ENCODE measurements at places on chromosomes 12 and 14.

DNA sequence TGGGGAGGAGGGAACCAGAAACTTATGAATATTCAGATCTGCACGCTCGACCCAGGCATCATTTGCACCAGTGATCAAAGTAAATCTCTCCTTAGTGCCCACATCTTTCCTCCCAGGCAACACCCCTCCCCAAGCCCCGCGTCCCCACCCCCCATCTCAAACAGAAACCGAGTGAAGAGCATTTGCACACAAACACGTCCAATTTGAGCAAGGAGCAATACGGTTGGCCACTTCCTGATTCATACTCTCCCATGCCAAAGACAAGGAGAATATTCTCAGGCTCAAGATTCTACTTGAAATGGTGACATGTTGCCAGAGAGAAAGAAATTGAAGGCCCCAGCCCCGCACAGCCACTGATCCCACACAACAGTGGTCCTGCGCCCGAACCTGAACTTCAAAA lies 7.1 kb downstream of the FOXN3 start:
- no peak for DNase-seq

DNA sequence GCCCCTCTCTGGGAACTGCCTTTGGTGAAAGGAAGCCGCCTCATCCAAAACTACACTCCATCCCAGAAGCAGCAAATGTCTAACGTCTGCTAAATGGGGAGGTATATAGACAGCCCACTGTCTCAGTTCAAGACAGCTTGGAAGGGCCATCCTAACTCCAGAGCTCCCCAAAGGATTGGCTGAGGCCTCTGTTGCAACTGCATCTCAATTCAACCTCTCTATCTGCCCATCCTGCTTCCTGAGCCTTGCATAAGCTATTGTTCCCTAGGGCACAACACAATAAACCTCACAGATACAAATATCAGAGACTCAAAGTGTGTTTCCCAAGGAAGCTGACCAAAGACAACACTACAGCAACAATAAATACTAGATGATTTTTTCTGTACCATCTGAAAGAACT lies 495.2 kb upstream of the SOX5 start:
- DNase-seq, result no peak

- no peak for DNase-seq
Observed at GRCh38 chr12:15130541-15130940, 90.7 kb downstream of the RERG start.

DNA sequence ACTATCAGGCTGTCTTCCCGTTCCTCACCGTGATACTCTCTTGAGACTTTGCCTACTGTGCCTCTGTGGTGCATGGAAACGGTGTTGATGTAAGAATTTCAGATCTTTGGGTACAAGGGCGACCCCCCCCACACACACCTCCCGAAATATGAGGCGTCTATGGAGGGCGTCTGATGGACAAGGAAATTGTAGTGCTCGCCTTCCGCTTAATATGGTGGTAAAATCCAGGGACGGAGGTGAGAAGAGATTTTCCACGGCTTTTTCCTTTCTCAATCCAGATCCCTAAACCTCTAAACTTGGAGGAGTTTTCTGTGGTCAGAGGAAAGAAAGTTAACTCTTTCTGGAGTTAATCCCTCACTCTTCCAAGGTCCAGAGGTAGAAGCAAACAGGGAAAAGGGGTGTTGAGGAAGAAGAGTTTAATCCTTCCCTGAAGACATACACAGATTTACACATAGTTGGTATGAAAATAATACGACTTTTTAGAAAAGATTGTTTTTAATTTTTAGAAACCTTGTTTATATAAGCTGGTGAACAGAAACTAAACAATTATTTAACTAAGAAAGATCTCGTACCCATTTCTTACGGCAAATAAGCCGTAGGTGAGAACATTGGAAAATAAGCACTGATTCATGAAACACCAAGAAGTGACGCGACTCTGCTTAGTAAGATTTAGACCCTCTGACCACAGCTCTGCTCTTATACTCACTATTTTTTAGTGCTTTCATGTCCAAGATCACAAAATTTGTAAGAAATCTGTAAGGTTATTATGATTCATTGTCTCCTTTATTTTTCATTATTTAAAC lies 23.1 kb upstream of the RNASE12 start:
- no peak for DNase-seq

DNA sequence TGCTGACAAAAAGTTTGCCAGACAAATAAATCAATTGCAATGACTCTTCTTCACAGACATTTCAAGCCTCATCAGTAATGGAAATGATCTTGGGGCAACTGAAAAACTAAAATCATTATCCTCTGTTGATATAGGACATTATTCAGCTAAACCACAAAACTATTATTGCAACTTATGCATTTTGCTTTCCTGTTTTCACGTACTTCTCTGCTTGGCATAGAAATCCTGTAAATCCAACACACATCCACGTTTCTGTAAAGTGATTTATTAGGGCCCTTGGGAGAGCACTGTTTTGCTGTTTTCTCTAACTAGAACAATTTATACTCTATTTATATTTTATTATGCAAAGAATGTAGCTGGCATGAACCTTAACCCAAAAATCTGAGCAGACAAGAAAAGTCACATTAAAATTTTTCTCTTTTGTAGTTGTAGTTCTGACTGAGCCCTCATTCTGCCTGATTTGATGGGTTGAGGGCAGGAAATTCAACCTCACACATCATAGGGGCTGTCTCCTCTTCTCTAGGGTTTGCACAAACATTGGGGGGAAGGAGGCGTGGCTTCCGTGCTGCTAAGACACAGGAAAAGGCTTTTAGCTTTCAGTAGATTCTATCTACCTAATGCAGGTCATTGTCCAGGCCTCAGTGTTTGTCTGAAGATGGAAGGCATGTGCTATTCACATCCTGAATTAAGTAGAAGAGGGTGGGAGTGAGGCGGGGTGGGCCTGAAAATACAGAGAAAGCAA lies 11.5 kb upstream of the NUP107 start:
- DNase-seq, result peak; percentile 23

DNA sequence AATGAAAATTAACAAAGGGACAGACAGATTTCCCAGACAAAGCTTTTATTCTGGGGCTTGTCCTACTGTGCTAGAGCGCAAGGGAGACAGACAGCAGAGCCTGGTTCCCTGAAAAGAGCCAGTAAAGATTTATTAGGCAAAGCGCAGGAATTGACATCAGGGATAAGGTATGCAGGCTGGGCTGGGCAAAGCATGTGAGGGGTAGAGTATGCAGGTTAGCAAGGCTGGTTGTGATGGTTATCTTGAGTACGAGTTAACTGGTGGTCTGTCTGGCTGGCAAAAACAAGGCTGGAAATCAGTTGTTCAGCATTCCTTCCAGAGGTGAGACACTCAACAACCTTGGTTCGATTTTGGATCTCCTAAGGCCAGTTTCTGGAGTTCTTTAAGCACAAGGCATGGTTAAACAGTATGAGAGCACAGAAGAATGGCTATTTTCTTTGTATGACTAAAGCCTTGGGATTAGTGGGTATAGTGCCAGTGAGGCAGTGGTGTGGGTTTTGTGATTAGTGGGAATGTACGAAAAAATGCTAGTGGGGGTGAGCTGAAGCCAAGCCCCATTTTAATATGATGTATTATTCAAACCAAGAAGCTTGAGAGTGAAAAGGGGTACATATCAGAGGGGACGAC lies 30.9 kb downstream of the BTBD7 start:
- no peak for DNase-seq

DNA sequence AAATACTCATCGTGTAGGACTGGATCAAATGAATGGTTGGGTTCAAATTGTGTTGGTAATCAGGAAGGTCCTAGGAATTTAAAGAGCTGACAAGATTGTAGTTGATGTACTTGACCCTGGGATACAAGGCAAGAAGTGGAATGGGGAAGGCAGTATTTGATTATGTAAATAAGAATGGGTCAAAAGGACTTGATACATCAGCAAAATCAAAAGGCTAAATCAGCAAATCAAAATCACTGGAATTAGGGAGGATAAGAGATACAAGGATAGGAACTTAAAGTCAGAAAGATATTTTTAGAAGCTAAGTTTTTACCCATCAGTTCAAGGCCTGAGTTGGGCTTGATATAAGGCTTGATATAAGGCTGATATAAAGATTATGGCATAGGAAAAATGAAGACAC lies 65.8 kb downstream of the VEZT start:
- no peak for DNase-seq

- DNase-seq, result no peak
Observed at GRCh38 chr12:46400406-46400805, 27.8 kb upstream of the SLC38A2 start.

DNA sequence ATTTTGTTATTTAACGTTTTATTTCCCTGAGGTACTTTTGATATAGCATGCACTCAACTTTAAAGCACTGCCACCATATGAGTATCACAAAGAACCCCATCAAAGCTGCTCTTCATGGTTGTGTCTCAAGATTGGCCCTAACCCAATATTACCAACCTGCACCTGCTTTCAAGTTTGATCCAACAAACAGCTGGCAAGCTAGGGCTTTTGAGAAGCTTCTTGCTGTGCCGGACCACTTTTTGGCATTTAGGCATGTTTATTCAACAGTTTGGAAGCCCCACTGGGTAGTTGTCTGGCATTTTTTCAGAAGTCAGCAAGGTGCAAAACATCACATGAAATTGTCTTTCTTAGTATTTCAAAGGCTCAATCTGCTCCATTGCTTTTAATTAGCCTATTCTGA lies 137.2 kb upstream of the PLEKHA5 start:
- DNase-seq, result no peak

- no peak for DNase-seq
Observed at GRCh38 chr12:132116709-132117557, 27.2 kb downstream of the DDX51 start.

GRCh38 chr12:104942075-104942474 lies 16.0 kb downstream of the SLC41A2 start:
- DNase-seq, result no peak

GRCh38 chr12:39606712-39607423 lies 12.7 kb downstream of the ABCD2 start:
- DNase-seq, result no peak

DNA sequence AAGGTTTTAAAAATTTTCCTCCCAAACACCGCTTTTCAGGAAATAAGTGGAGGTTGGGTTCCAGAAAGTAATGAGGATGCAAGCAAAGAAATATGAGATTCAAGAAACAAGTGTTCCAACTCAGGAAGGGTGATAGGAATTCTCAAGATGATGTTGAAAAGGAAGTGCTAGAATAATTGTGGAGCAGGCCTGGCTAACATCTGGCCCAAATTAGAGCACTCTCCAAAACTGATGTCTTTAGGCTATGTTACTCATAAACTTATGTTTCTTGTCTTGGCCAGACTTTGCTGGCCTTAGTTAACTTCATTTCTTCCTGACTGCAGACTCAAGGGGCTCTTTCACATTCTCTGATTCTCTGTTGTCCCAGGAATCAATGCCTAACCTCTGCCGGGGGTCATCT lies 116.3 kb downstream of the TMTC3 start:
- no peak for DNase-seq
